Activated naive CD4-positive, alpha-beta T cell treated with anti-CD3 and anti-CD28 coated beads for 36 hours (primary cell): ENCODE measurements at places on chromosomes 2 and 18.
A peak's percentile ranks its signal among the peaks of the same experiment; 100 is the strongest.

DNA sequence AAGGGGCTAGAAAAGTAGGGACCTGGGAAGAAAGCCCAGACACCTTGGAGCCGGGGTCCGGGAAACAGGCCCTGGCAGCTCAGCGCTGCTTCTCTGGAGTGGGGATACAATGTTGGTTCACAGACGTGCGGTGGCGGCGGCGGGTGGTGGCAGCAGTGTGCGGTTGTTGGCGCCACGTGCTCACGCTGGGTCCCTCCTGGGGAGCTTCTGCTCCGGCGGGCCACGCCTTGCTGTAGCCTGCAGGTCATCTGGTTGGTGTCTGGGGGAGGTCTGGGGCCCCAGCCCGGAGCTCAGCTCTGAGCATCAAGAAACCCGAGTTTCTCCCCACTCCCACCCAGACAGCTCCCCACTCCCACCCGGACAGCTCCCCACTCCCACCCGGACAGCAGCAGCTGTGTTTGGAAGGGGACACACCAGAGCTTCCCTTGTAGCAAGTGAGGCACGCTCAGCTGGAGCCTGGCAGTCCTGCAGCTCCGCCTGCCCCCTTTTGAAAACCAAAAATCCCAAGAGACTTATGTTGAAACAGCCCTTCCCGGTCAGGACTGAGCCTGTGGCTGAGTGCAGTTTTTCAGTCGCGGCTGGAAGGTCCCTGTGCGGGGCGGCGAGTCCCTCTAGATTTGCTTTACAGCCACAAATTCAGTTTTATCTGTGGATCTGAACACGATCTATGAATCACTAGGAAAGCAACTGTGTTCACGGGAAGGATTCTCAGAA lies 46.9 kb downstream of the NFATC1 start:
- no peak for DNase-seq

- DNase-seq = no peak
These were observed 37.4 kb downstream of the NCKAP1 start for GRCh38 chr2:183000846-183001245.

DNA sequence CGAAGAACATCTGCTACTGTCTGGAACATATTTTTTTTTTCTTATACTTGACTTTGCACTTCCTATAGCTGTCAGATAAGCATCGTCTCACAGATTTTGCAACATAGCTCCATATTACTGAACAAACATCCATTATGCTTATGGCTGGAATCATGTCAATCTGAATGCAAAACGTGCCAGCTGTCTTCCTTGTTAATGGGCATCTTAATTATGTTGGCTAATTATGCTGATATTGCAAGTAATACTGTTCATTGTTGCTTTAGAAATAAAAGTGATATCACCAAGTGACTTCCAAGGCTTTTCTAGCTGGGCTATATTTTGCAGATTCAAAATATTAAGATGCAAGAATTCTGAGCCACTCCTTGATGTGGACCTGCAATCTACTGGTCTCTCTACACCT lies 176.8 kb downstream of the ARL4C start:
- no peak for DNase-seq

GRCh38 chr18:37297106-37297505 lies 268.5 kb downstream of the CELF4 start:
- DNase-seq = no peak

DNA sequence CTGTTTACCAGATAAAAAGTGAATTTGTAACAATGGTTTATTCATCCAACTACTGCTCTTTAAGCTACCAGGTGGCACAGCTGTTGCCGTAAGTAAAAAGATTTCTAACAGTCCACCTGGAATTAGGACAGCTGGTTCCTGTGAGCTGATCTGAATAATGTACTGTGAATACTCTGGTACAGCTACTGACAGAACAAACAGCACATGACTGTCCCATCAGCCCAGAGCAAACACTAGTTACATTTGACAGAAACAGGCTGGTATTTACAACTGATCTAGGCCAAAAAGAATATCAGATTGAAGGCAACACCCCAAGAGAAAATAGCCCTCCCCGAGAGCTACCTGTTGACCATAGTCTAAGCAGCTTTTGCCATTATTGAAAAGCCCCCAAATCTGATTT lies 840.4 kb downstream of the CPS1 start:
- DNase-seq = no peak

DNA sequence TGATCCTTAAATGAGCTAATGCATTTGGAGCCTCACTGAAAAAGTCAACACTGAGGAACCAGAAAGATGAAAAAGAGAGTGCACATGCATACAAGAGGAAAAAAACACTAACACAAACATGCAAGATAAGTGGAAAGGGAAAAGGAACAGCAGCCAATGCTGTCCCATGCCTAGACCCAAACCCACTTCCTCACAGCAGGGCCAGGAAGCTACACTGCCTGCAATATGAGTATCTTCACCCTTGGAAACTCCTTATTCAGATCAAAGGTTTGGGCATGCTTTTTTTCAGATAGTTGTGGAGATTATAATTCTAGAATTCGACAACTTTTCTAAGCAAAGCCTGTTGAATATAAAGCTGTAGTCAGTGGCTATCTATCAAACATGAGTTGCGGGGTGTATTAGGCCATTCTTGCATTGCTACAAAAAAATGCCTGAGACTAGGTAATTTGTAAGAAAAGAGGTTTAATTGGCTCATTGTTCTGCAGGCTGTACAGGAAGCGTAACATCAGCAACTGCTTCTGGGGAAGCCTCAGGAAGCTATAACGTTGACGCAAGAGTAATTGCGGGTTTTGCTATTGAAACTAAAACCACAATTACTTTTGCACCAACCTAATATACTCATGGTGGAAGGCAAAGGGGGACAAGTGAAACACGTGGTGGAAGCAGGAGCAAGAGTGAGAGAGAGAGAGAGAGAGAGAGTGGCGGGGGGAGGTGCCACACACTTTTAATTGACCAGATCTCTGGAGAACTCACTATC lies 138.2 kb downstream of the MBD2 start:
- peak; percentile 26 for DNase-seq

- DNase-seq = no peak
These were observed 630 bp downstream of the PPM1G start for GRCh38 chr2:27408601-27409320.

GRCh38 chr2:15010346-15010745 lies 377.8 kb downstream of the LRATD1 start:
- DNase-seq = no peak

DNA sequence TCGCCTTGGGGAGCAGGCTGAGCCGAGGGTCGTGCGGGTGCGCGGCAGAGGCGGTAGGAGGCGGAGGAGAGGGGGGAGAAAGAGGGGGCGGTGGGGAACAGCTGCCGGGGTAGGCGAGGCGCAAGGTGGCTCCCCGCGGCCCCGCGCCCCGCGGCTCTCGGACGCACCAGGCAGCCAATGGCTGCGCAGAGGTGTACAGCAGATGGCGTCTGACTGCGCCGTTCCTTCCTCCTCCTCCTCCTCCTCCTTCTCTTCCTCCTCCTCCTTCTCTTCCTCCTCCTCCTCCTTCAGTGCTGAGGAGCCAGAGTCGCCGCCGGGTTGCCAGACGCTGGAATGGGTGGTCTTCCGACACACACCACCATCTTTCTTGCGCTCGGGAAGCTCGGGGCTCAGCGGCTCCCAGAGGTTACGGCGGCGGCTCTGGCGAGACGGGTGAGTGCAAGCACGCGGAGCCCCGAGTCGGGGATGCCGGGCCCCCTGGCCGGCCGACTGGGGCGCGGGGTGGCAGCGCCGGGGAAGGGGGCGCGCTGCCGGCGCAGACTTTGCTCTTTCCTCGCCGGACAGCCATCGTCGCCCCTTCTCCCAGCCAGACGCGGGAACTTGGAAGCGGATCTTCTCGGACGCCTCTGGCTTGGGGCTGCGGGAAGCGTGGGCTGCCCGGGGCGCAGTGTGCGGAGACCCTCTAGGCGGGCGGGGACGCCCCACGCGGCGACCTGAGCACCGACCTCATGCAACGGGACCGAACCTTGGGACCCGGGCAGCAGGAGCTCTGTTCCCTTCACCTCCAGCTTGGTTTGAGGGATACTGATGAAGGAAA lies at the start of gene THSD7B:
THSD7B (plus strand) TSS at position 290 of the 817 bp plus-strand sequence. CDS start 116,634 bp downstream, outside the sequence.
- no peak for DNase-seq

- no peak for DNase-seq
These were observed 72.1 kb downstream of the COL6A3 start for GRCh38 chr2:237341872-237342271.

- DNase-seq = no peak
These were observed 2.4 kb downstream of the CYP26B1 start for GRCh38 chr2:72145289-72145657.

GRCh38 chr18:36297417-36298125 lies at the start of gene FHOD3:
TSS of gene FHOD3 (plus strand) at chr18:36297713. CDS start at chr18:36297836, 123 bp downstream.
- peak; percentile 8 for DNase-seq

GRCh38 chr2:154537843-154538450 lies 160.5 kb upstream of the KCNJ3 start:
- DNase-seq = no peak

- no peak for DNase-seq
These were observed 22.3 kb downstream of the LRATD1 start for GRCh38 chr2:14654835-14655282.

- DNase-seq = no peak
These were observed 96.2 kb downstream of the MEIS1 start for GRCh38 chr2:66531155-66531554.

DNA sequence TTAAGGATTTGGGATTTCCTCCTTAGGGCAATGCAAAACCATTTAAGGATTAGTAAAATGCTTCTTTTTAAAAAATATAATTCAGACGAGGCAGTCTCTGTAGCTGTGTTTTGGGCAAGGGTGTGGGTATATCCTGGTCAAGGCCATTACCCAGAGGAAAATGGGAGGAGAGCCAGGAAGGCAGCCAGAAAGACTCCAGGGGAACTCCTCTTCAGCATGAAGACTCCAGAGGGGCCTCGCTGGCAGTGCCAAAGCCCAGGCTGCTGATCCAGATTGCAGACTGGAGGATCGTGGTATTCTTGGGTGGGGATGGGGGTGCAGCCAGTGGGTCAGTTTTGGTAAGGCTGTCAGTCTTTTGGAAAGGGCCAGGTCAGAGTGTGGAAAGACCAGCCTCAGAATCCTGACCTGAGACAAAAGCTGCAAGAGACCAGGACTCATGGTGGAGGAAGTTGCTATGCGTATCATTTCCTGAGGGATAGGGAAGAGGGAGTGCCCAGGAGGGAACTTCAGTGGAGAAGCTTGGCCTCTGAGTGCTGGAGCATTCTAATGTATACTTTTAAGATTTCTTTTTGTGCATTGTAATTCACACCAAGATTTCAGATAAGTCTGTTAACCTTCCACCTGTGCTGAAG lies 20.9 kb upstream of the RAB11FIP5 start:
- DNase-seq = no peak

DNA sequence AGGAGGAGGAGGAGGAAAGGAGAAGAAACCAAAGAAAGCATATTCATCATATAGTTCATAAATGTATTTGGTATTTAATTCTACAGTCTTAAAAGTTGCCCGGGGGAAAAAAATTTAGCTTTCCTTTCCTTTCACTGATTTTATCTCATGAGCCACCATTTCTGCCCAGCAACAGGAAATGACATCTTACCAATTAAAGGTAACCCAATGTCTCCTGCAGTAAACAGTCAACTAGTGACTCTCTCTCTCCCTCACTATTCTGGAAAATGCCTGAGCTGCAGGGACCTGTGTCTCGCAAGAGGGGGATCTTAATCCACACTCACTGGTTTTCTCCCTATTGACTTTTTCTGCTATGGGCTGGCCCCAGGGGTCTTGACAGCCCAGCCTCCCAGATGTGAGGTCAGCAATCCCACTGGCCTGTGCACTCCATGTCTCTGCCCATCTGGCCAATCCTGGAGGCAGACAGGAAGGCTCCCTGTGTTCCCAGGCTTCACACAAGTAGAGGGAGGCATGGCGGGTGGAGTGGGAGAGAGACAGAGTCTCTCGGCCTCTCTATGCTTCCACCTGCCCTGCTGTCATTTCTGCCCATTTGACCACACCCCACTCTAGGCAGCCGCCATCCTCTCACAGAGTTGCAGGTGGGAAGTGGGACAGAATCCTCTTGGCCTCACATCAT lies 85.4 kb upstream of the CABLES1 start:
- DNase-seq = no peak

DNA sequence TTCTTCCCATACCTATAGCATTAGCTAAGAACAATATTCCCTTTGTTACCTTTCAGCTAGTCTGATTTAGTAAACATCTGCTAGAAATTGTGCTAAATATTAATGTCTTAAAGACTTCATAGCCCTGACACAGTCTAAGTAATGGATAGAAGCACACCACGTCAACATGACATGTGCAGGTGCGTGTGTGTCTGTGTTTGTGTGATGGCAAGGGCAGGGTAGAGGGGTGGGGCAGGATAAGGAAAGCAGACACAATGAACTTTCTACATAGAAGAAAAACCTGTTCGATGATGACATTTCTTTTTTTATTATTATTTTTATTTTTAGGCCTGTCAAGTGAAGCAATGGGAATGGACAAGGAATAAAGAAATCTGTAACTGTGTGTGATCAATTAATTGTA lies 223.3 kb downstream of the NOL4 start:
- no peak for DNase-seq

DNA sequence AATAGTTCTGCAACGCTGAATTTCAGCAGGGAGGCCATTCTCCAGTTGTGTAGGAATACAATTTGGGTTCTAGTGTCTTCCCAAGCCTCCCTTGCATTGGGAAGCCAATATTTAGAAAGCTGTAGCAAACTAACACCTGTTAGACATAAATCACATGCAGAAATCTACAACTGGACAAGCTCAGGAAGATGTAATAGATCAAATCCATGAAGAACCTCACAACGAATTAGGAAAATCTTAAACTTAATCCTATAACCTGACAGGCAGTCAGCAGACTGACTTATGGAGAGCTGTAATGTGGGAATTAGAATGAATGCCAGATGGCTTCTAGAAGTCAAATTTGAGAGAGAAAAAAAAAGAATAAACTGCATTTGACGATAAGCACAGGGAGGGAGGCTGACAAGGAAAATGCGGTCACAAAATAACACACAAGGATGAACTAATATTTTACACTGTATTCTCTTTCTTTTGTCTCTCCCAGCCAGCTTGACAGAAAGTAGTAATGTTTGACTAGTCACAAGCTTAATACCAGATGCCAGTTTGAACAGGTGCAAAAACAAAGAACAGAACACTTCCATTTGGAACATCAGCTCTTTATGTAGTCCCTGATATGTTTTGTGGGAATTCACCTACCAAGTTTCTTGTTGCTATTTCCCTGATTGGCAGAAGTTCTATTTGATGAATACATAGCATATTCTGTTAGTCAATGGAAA lies 50.8 kb upstream of the FANCL start:
- no peak for DNase-seq

DNA sequence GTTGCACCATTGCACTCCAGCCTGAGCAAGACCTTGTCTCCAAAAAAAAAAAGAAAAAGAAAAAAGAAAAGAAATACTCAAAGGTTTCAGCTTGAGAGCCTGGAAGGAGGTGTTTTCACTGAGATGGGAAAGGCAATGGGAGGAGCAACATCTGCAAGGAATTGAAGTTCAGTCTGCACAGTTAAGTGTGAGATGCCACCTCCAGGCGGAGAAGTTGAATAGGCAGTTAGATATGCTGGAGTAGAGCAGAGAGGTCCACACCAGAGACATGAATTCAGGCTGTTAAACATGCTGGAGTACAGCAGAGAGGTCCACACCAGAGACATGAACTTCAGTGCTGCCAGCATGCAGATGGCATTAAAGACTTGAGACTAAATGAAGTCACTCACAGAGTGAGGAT lies 41.4 kb upstream of the DTNB start:
- DNase-seq = no peak
